Nephron progenitor cell (in vitro differentiated cells): ENCODE measurements at places on chromosomes 1 and 21.
A peak's percentile ranks its signal among the peaks of the same experiment; 100 is the strongest.

DNA sequence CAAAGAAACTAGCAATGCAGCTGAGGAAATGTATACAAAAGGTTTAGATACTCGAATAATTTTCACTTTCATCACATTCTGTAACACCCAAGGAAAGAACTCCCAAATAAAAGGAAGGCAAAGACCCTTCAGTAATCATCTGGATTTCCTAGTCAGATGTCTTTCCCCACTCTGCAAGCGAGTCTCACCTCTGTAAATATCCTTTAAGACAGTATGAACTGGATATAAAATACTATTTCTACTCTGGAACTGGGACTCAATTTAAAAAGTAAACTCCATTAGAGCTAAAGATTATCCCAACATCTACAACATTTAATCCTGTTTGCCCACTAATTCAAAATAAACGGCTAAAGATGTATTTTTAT lies 27.0 kb downstream of the C2CD2 start:
- no peak for DNase-seq

GRCh38 chr1:67214420-67215174 lies 48.3 kb downstream of the IL23R start:
- peak; percentile 9 for DNase-seq

- peak; percentile 84 for DNase-seq
Observed at GRCh38 chr1:248825909-248826760, at the start of gene SH3BP5L. Gene SH3BP5L, minus strand, starts transcription at chr1:248825915. Its CDS starts 980 bp downstream, at chr1:248824935.

DNA sequence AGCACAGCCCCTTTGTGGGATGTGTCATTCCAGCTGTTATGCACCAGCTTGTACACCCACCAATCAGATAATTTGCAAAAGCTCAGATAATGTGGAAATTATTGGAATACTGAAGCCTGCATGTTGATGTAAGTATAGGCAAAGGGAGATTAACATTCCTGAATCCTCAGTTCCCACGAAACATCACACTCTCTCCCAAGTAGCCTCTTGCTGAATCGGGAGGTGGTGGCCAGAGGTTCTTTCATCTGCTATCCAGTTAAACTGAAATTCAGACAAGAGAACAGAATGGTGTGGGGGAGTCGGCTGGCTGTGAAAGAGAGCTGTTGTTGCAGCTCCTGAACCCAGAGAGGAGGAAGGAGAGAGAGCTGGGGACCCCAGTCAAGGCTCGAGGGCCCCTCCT lies 170.9 kb downstream of the ZBTB18 start:
- DNase-seq: no peak

DNA sequence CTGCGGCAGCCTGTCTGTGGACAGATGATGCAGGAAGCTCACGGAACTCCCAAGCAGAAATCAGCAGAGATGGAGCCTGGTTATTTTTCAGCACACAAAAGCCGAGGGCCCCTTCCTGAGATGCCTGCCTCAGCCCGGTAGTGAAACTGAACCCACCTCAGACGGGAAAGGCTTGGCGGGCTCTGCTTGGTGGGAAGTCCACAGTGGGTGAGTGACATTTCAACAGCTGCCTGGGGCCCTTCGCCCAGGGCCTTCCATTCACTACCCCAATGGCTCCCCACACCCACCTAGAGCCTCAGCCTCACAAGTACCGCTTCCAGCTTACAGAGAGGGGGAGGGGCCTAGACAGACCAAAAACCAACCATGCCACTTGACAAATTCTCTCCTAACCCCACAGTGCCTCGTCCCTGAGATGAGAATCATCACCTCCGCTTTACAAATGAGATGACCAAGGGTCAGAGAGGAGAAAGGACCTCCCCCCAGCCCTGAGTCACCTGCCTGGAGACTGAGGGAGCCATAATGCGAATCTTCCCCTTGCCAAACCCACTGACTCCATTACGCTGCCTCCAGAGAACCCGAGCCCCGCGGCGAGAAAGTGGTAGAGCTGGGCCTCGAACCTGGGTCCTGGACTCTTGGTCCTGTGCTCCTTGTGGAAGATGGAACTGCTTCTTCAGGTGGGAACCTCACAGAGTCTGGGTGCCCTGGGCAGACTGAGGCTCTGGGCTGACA lies 3.4 kb upstream of the ECE1 start:
- no peak for DNase-seq

GRCh38 chr1:119146466-119146865 lies 6.0 kb upstream of the WARS2 start:
- no peak for DNase-seq

DNA sequence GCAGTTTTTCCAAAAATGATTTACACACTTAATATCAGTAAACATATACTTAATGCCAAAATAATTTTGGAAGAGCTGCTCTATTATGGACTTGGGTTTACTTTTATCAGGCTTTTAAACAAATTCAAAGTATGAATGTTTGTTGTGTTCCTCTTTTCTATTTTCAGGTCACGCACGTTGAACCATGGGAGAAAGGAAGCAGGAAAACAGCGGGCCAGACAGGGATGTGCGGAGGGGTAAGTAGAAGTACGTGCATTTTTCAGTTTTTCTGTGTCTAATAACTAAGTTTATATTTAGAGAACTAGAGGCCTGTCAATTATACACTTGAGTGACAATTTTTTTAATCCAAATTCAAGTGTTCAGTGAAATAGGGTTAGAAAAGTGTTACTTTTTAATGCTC lies 3.4 kb downstream of the PRPF38B start:
- no peak for DNase-seq

DNA sequence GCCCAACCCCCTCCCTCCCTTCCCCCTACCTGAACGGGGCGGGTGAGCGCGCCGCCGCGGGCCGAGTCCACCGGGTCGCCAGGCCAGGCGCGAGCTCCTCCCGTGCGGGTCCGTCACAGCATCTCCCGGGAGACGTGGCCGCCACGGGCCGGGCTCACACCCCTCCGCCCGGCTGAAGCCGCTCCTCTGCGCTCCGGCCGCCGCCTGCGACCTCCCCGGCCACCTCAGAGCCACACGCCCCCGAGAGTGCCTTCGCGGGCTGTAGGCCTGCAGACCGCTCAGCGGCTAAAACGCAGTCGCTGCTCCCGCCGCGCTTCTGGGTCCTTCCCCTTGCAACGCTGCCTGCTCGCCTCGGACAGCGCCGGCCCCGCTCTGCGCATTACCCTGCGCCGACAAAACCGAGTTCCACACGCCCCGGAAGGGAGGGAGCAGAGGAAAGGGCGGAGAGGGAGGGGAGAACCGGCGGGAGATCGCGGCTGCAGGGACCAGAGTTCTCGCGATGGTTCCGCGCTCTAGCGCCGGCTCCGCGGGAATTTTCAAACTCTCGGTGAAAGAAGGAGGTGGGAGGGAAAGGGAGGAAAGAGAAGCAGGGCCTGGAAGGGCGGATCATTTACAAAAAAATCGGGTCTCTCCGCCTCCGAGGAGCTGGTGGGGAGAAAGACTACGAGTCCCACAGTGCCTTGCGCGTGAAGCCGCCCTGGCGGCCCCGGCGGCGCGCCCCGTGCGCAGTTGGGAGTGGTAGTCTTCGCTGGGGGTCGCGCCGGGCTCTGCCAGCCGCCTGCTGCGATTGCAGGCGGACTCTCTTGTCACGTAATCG lies at the start of gene AHCTF1:
Gene AHCTF1 (minus strand): TSS at position 400 of the 817 bp plus-strand sequence. CDS start 13,578 bp downstream, outside the sequence.
- DNase-seq: peak; percentile 95

DNA sequence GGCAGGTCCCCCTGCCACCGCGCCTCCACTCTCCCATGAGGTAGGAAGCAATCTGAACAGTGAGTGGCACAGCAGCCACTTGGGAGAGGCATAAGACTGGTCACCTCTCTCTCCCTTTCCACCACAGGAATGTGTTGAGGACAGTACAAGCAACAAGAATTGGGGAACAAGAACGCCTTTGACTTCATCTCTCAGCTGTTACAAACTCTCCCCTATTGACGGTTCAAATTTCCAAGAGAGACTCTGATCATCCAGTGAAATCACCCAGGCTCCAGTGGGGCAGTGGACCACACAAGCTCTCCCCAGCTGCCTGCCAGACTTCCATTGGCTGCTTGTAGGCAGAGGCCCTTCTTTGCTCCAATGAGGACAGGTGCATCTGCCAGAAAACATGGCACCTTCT lies 249.9 kb upstream of the JUN start:
- DNase-seq: no peak

GRCh38 chr1:37752583-37753471 lies 12.1 kb downstream of the EPHA10 start:
- peak; percentile 72 for DNase-seq

DNA sequence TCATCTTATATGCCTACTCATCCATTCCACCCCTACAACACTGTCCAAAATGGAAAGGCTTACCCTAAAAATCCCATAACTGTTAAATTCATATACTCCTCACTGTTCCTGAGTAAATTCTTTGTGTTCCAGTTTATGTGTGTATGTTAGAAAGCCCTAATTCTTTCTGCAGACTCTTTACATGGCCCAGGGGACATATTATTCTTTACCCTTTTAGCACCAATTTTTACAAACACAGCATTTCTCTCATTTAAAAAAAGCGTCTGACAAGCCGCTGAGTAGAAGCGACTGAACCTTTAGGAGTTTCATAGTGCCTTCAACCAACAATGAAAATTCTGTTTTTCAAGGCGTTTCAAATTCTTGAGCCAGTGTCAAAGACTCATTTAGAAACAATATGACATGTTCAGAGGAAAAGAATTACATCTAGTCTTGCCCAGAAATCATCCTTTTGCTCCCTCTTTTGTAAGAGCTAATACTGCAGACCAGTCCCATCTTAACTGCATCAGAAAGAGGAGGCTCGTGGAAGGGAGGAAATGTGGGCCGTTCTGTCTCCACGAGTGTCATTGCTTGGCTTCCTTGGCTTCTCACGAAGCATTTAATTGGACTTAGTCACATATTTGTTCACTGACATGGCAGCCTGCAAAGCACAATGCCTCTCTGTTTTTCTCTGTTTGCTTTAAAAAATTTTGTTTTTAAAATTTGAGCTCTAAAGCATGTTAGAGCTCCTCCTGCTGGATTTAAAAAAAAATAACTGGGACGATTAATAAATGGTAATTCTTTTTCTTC lies 21.3 kb upstream of the C1orf105 start:
- no peak for DNase-seq
